ENCODE measurements at places on chromosomes 16 and 17.

GRCh38 chr17:60284709-60285108 lies 107.2 kb downstream of the USP32 start:
- no peak for DNase-seq

DNA sequence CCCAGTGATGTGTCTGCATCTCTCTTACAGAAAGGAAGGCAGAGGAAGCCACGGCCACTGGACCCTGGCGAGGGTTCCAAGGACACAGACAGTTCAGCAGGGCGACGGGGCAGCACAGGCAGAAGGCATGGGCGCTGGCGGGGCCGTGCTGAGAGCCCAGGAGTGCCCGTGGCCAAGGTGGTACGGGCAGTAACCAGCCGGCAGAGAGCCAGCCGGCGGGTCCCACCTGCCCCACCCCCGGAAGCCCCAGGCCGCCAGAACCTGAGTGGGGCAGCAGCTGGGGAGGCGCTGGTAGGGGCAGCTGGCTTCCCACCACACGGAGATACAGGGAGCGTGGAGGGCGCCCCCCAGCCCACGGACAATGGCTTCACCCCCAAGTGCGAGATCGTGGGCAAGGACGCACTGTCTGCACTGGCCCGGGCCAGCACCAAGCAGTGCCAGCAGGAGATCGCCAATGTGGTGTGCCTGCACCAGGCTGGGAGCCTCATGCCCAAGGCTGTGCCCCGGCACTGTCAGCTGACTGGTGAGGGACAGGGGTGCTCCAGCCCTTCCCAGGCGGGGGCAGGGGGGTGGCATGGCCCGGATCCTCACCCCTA lies 7.8 kb downstream of the XYLT2 start:
- DNase-seq, result no peak

DNA sequence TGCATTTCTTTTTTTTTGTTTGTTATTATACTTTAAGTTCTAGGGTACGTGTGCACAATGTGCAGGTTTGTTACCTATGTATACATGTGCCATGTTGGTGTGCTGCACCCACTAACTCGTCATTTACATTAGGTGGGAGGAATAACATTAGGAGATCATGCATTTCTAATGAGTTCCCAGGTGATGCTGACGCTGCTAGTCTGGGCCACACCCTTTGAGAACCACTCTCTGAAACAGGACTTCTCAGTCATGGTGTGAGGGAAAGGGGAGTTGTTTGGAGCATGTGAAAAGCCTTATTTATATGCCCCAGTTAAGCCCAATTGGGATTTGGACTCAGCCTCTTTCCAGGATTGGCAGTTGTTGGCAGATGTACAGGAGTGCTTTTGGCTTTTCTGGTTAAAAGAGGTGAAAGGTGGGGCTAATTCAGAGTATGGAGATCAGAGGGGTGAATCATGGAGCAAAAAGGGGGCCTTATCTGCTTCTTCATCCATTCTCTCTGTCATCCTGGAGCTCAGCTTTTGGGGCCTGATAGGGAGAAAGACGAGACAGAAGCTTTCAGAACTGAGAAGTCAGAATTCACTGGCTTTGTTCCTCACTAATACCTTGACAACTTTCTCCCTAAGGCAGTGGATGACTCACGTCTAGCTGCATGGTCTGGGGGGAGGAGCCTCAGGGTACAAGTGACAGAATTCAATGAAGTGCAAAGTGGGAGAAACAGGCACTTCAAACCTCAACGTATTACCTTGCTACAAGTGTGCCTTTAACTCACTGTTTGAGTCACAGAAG lies 180.0 kb upstream of the CACNG3 start:
- no peak for DNase-seq

GRCh38 chr16:21953541-21953902 lies 361 bp downstream of the UQCRC2 start:
- no peak for DNase-seq

- DNase-seq, result no peak
These were observed 13.2 kb downstream of the SLC7A5 start for GRCh38 chr16:87855852-87856715.

- DNase-seq, result no peak
These were observed 1.3 kb downstream of the ARMC5 start for GRCh38 chr16:31460582-31461002.

GRCh38 chr16:426115-426905 lies 861 bp downstream of the RAB11FIP3 start:
- DNase-seq, result no peak

DNA sequence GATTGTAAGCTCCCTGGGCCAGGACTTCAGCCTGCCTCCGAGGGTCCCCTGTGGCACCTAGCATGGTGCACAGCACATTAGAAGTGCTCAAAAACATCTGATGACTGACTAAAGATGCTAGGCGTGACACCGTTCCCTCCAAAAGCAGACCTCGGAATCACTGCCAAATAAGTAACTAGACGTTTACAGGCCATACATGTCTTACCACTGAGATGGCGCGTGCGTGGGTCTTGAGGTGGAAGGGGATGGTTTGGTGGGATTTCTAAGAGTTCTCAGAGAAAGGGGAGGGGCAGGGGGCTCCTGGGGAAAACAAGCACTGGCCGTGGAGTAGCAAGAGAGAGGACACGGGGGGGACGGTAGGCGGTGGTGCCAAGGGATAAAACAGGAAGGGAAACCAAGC lies 12.4 kb downstream of the MPO start:
- no peak for DNase-seq

DNA sequence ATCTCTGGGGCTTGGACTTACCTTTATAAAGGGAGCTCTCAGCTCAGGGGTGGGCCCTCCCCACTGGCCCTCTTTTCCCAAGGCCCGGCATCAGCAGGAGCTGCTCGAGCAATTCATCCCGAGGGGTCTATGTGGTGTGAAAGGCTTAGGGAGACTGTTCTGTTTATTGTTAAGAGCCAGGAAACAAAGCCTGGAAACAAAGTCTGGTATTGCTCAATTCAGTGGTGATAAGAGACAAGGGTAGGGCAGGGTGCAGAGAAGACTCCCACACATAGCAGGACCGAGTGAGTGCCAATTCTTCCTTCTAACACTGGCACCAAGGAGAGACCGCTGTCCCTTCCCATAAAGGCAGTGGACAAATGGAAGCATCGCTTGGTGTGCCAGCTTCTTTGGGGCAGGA lies 750.7 kb downstream of the KCNJ18 start:
- DNase-seq, result no peak

DNA sequence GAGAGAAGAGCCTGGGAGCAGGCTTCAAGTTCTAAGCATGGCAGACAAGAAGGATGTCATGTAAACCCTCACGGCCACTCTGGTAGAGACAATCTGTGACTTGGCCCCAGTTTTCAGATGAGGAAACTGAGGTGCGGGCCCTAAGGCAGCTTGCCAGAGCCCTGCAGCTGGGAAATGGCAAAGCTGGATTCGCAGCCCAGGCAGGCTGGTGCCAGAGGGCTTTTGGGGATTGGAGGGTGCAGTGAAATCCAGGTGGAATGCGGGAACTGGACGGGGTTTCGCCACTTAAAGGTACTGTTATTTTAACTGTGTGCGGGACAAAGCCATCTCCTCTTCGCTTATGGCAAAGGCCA lies 477 bp upstream of the OSGIN1 start:
- DNase-seq, result no peak

GRCh38 chr17:73304971-73305812 lies 6.6 kb downstream of the CDC42EP4 start:
- no peak for DNase-seq

GRCh38 chr17:50280068-50280467 lies 5.8 kb downstream of the TMEM92 start:
- DNase-seq, result no peak

DNA sequence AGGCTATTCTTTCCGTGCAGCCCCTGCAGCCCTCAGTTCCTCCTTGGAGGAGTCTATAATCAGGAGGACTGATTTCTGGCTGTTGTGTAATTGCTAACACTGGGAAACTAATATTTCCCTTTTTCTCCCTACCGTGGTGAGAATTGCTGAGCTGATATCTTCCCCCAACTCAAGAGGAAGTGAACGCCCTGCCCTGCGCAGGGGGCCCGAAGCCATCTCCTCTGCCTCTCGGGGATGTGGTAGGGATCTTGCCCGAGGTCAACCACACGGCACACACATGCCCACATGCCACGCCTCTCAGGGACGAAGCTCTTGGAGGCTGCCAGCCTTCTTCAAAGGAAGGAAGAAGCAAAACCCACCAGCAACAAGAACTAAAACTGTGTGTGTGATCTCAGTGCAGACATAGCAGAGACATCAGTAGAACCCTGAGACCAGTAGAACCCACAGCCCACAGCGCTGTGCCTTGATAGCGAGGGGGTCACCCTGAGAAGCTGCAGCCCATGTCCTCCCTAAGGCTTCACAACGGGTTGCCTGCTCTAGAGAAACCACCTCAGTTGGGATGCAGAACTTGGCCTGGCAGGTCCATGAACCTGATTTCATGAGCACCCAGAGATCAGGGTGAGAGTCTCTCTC lies 8.9 kb upstream of the ULK2 start:
- DNase-seq, result no peak

DNA sequence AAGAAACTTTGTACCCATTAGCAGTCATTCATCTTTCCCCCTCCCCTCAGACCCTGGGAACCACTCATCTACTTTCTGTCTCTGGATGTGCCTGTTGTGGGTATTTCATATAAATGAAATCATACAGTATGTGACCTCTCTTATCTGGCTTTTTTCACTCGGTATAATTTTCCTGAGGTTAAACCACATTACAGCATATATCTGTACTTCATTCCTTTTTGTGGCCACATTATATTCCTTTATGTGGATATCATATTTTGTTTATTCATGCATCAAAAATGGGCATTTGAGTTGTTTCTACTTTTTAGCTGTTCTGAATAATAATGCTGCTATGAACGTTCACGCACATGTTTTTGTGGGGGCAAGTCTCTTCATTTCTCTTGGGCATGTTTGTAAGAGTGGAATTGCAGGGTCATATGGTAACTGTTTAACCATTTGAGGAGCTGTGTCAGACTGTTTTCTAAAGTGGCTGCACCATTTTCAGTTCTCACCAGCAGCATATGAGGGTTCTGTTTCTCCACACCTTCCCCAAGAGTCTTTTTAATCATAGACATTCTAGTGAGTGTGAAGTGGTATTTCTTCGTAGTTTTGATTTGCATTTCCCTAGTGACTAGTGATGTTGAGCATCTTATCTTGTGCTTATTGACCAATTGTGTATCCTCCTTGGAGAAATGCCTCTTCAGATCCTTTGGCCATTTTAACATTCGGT lies 3.8 kb downstream of the SNX29 start:
- DNase-seq, result no peak

DNA sequence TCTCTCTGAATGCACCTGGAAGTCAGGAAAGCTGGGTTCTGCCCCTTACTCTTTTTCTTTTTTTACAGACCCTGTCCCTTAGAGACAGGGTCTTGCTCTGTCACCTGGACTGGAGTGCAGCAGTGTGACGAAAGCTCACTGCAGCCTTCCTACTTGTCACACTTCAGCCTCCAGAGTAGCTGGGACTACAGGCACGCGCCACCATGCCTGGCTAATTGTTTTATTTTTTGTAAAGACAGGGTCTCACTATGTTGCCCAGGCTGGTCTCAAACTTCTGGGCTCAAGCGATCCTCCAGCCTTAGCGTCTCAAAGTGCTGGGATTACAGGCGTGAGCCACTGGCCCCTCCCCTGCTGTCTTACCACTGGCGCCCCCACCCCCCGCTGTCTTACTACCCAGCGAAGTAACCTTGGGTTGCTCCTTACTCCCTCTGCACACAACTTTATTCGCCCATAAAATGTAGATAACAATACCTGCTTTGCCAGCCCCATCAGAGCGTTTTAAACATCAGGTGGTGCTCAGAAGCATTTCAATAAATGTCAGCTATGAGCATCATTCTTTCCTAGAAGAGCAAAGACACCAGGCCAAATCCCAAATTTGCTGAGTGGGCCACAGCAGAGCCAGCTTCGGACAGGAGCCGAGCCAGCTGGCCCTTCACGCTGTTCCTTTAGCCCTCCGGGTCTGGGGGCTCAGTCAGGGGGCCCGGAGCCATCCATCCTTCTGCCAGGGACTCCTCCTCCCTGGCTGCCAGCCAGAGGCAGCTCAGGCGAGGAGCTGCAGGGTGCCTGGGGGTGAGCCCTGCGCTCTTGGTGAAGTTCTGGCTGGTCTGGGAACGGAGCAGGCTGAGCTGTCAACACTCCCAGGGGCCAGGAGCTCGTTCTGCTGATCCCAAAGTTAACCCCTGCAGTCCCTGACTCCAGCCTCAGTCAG lies 24.4 kb downstream of the SRL start:
- DNase-seq, result no peak

GRCh38 chr17:7549401-7550055 lies 670 bp downstream of the TNFSF12 start:
- DNase-seq, result no peak

DNA sequence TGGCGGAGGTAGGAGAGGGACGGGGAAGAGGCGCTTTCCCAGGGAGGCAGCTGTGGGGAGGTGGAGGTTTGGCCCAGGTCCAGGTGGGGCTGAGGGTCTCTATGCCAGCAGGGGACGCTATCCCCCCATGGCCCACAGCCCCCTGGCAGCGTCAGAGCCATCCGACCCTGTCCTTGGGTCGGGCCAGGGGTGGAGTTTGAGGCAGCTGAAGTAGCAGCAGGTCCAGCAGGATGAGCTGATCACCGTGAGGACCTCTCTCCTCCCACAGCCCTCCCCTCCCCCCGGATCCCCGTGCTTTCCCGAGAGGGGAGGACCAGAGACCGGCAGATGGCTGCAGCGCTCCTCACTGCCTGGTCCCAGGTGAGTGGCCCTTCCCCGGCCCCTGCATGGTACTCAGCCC lies 3.2 kb downstream of the ZNF205 start:
- no peak for DNase-seq

GRCh38 chr17:7192271-7192937 lies 13.2 kb upstream of the ASGR1 start:
- DNase-seq, result no peak

- DNase-seq, result no peak
These were observed 14.3 kb upstream of the SCIMP start for GRCh38 chr17:5248821-5249479.

DNA sequence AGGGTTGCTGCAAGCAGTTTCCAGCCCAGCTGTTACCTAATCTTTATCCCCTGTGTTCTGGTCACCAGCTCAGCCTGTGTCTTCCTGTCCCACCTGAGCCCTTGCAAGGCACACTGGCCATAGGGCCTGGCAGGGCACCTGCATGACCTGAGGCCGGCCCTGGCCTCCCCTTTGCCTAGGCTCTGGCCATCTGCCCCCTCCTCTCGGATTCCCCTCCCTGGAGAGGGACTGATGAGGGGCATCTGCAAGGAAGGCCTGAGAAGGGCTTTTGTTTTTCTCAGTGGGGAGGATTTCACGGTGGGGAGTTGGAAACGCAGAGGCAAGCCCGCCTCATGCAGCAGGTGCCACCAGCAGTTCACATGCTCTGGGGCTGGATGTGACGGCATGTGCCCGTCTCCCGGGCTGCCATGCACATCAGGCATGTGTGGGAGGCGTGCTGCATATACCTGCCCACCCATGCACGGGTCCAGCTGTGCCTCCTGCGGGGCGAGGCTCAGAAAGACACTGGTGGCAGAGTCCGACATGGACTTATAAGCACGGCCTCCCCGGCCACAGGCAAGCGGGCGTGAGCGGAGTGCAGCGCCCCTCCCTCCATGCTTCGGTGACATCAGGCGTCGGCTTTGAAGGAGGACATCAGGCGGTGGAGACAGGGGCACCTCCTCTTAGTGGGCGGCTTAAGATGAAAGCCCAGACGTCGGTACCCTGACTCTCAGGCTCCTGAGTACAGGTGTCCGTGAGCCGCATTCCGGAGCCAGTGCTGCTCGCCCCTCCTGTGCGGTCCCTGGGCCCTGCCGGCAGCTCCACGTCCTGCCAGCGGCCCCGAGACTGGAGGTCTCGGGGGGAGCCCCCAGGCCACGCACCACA lies 16.5 kb downstream of the ASPSCR1 start:
- no peak for DNase-seq

All from NCI-H1105 treated with DMSO at 0.1 percent for 48 hours (cell line).